ENCODE measurements at places on chromosomes 1 and 21.

- DNase-seq, result peak; percentile 48
These were observed 88.9 kb downstream of the PIK3R3 start for GRCh38 chr1:46043458-46044017.

DNA sequence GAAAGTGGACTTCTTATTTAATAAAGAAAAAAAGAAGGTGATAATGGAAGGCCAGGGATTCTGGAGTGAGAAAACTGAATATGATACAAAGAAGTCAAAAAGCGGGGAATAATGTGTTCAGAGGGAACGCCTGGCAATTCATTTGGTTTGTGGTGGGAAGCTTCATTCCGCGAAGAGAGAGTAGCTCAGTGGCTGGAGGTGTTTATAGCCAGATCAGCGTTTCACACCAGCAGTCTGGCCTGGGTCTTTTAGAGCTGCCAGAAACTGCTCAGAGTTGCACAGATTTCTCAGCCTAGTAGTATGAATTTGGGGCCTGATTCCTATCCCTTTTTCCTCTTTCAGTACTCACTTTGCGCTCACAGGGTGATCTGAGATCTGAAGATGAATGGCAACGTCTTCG lies 67.8 kb upstream of the IPO9 start:
- DNase-seq, result peak; percentile 33

DNA sequence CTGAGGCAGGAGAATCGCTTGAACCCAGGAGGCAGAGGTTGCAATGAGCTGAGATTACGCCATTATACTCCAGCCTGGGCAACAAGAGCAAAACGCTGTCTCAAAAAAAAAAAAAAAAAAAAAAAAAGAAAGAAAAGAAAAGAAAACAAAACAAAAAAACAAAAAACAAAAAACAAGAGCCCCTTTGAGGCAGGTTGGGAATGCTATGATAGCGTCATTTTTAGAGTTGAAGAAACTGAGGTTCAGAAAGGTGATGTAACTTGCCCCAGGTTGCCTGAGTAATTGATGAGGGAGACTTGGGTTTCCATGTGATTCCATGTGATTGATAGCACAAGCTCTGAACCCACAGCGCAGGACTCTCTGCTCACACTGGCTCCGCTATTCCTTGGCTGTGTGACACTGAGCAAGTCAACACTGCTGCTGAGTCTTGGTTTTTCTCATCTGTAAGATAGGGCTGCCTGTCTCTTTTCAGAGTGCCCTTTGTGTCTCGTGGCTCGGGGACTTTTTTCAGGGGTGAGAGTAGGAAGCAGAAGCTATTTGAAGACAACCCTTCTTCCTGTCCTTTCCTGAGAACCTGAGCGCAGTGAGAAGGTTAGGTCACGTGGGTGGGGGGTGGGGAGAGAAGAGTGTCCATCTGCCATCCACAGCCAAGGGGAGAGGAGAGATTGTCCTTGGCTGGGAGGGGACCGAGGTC lies 2.5 kb downstream of the CNR2 start:
- no peak for DNase-seq

- DNase-seq, result peak; percentile 47
These were observed at the start of gene CHI3L1 for GRCh38 chr1:203186446-203187303. CHI3L1 (minus strand) TSS chr1:203186704; CDS start chr1:203186623, 81 bp downstream.

DNA sequence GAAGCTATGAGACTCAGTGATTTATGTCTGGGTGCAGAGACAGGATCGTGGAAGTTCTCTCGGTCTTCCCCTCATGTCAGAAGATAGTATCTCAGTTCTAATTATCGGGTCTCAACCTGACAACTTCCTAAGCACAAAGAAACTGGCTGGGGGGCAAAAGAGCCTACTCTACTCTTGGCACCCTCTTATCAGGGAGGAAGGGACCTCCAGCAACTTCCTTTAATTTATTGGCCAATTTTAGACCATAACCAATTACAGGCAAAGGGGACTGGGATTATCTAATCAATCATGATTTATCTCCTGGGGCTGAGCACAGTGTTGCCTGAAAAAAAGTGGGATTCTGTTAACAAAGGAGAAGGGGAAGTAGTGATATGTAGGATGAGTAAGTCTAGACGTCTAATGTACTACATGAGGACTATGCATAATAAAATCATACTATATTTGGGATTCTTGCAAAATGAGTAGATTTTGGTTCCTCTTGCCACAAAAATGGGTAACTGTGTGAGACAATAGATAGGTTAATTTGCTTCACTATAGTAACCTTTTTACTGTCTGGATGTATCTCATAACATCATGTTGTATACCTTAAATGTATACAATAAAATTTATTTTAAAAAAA lies 98.8 kb downstream of the ZFYVE9 start:
- peak; percentile 85 for DNase-seq

DNA sequence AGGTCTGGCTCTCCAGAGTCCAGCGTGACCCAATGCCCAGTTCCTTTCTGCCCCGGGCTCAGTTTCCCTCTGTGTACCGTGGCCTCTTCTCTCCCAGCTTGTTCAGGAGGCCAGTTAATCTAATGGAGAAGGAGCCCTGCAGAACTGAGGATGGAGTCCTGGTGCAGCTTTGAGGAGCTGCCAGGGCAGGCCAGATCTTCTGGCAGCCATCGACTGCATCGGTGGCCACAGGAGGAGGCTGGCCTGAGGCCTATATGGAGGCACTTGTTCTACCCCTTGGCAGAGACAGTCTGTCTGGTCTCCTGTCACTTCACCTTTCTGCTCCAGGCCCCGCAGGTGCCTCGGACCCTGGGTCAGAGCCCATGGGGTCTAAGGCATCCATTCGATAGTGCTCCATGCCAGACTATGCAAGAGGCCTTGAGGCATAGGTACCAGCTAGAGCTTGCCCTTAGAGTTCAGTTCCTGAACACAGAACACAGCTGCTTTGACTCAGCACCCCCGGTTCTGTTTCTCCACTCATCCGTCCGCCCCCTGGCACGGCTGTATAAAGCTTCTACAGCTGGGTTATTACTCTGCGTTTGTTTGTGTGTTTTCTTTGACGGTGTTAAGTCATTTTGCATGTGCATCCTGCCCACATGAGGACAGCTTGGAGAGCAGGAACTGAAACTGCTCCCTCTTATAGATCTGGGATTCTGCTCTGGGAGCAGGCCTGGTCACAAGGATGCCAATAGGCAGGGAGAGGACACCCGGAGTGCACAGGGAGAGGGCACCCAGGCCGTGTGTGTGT lies 18.5 kb upstream of the LRRN2 start:
- DNase-seq, result no peak

GRCh38 chr1:114002492-114003239 lies 23.4 kb downstream of the OLFML3 start:
- DNase-seq, result peak; percentile 62

DNA sequence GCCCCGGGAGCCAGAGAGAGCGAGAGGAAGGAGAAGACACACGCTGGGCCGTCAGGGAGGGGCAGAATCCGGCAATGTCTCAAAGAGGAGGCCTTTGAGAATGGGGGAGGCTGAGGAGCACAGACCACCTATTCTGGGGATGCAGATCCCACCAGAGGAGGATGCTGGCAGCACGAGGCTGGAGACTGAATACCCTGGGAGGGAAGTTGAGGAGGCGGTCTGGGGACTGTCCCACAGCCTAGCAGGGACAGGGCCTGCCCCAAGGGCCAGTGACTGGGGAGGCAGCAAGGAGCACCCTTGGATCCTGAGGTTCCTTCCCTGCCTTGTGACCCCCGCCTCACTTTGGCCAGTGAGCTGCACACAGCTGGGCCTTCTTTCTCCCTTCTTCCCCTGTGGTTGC lies 49.2 kb downstream of the SLC37A1 start:
- DNase-seq, result no peak

DNA sequence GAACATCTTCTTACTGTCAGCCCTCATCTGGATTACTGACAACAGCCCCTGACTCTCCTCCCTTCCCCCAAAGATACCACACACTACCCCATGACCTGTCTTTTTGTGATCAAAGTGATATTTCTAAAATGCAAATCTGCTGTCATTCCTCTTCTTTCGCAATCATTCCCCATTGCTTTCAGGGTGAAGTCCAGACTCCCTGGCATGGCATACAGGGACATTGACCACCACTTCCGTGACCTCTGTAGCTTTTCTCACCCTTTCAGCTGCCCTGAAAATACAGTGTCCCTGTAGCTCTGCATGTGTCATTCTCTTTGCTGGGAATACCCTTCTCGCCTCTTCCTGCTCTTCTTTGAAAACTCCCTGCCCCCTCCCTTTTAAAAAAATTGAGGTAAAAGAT lies 4.1 kb downstream of the SERINC2 start:
- no peak for DNase-seq

DNA sequence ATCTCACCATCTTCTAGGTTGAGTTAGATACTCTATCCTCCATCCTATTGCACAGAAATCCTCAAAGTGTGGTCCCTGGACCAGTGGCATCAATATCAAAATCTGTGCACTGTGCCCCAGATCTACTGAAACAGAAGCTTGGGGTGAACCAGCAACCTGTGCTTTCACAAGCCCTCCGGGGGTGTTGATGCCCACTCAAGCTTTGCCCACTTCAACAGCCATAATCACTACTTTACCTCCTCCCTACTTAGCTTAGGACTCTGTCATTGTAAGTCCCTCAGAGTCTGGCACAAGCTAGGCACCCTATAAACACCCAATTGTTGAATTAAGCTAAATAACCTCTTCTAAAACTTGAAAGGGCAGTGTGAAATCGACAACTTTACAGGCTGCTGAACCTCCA lies 144.2 kb upstream of the SOD1 start:
- no peak for DNase-seq

GRCh38 chr1:218459450-218459849 lies 114.3 kb downstream of the TGFB2 start:
- peak; percentile 15 for DNase-seq

DNA sequence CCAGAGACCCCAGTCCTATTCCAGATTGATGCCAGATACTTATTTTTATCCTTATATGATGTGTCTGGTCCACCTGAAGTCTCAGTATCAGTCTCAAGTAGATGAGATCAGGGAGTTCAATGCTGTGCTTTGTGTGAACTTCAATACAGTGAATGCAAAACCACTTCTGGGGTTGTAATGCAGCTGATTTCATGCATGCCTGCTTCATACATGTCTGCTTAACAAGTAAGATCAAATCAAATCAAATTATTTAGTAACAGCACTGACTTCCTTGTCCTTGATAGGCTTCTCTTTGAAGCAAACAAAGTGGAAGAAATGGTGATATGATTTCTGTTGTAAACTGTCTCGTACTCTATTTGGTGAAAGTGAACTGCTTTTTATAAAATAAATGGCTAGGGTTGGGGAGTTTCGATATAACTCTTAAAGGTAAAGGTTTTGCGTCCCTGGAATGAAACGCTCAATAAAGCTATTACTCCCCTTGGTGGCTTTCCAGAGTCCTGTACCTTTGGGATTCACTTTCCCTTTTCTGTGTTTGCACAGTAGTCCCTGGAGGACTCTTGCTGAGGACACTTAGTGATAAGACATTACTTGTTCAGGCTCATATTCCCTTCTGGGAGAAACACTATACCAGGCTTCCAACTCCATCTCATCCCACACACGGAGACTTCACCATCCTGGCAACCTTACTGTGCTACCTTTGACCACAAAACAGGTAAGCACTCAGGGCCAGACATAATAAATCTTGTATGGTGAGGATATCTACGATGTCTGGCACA lies 59.3 kb downstream of the FH start:
- no peak for DNase-seq

DNA sequence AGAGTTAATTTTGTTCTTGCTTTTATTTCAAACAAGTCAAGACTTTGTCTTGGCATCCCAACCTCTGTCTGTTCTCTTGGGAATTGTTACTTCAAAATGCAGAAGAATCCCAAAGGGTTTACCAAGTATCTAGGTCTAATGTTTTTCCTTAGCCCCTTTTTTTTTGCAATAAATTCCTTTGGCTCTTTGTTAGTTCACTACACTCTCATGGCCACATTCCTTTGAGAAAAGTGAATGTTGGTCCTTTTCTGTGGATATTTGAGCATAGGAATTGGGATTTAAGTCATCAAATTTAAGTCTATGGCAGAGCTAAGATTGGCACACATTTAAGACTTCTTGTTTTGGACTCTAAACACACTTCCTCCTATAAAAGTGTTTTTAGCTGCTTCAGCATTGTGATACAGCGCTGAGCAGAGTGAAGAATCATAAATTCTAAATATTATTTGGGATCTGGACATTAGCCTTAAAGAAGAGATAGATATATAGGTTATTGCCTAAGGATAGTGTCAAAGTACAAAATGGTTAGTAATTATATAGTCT lies 1.9 kb downstream of the BTF3L4 start:
- DNase-seq, result peak; percentile 28

DNA sequence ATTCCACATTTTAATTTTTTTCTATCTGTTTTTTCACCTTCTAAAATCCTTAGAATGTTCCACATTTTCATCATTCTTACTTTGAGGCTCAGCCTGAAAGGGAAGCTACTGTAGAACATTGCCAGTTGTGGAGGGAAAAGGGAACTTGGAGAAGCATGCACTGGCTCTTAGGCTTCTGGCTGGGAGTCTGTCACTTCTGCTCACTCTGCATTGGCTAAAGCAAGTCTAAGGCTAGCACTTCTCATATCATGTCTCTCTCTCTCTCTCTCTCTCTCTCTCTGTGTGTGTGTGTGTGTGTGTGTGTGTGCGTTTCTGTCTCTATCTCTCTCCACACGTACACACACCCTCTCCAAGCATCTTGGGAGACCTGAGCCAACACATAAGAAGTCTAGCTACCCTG lies 49.6 kb upstream of the ADAR start:
- DNase-seq, result peak; percentile 12

DNA sequence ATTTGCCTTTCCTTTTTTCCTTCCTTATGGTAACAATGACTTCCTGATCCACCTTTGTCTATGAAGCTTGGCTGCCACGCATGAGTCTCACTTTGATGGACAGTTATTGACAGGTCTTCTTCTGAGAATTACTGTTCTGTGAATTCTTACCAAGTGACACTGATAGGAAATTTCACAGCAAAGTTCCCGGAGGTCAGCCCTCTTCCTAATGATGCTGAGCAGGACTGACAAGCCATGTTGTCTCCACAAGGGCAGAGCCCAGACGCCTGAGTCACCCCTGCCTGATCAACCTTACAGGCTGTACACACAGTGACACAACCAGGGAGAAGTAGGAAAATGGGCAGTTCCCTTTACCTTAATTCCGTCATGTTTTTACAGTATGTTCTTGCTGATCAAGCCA lies 44.2 kb downstream of the ZC3H11B start:
- DNase-seq, result no peak

GRCh38 chr1:163056831-163057230 lies 12.3 kb upstream of the RGS4 start:
- DNase-seq, result no peak

DNA sequence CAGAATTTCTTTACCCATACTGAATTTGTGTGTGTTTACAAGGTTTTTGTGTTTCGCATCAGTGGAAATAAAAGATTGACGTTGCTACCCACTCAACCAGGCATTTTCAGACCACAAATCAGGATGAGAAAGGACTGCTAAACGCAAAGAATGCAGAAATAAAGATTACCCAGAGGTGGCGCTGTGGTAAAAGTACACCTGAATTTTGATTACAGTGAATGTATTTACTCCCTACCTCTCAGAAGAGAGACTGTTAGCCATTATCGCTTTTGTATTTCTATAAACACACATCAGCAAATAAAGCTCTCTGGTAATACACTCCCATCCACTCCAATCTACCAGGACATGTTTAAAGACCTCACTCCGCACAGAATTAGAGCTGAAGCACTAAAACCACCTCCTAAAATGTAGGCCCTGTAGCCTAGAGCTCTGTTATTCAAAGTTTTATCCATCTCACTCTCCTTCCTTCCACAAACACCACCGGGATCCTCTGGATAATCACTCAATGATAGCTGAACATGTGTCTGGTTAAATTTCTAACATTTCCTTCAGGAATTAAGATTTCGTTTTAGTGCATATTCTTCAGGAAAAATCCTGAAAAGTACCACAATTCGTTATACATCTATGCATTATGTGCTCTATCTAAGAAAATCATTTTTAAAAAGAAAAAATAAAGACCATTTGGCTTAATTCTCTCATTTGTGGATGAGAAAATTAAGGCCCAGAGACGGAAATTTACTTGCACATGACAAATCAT lies 2.5 kb upstream of the LMO4 start:
- DNase-seq, result peak; percentile 62
